Mesenteric fat pad (tissue), 1 donor: ENCODE measurements at places on chromosomes 11 and 22. TPM values are rescaled to one million over a fixed set of nuclear protein-coding genes. Genes with fewer than 3 reads are reported as not detected.

DNA sequence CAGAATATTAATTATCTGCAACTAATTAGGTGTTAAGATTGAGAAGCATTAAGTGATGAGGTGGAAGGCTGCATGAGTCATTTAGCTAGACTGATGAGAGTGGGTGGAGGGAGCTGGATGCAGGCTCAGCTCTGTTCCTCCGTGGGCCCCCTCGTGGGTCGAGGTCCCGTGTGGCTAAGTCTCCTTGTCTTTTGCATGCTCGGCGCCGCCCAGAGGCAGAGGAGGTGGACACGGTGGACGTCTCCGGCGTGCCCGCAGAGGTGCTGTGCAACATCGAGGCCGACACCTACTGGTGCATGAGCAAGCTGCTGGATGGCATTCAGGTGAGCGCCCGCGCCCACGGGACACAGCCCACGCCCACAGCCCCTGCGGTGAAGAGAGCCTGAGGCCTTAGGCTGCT lies 211.6 kb downstream of the TBC1D22A start:
- DNase-seq = peak; percentile 79

The LRP4 gene
- total RNA-seq = 3.1 TPM

The TRIM29 gene
- total RNA-seq = 1.3 TPM

DNA sequence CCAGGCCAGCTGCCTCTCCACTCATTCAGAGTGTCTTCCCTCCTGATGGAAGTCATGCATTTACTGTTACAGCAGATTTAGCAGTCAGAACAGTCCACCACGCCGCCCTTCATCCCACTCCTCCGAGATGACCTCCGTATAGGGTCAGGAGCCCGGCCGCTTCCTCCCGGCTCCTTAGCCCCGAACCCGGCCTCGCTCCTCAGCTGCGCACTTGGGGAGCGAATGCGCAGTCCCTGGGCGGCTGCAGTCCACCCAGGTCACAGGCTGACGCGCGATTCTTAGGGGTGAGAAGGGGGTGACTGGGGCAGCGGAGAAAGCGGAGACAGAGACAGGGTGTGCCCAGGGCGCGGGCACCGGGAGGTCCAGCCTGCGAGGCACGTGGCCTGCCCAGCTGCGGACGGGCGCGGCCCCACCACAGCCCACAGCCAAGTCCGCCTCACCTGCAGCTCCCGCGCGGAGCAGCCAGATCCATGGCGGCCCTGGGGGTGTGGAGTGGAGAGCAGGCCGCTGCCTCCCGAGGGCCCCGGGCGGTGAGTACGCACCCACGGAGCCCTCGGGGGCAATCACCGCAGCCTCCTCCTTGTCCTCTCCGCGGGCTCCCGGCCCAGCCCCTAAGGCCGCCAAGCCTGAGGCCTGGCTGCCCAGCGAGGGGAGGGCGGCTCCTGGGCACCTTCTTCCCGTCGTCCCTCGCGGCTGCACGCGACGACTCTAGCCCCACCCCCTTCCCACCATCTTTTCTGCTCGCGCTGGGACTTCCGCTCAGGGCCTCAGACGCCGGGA lies 286.6 kb downstream of the BRD1 start:
- peak; percentile 79 for DNase-seq

The FOLR2 gene
- 77.3 TPM for total RNA-seq

DNA sequence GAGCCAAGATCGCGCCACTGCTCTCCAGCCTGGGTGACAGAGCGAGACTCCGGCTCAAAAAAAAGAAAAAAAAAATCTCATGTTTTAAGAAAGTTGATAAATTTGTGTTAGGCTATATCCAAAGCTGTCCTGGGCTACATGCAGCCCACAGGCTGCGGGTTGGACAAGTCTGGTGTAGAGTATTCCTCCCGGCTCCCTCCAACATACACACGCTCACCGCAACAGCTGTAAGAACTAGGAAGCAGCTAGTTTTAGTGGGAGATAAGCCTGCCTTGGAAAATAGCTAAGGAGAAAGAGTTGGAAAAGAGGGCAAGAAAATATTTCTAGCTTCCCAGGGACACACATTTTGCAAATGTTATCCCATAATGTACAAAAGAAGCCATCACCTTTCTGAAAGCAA lies 46.6 kb downstream of the CELF1 start:
- DNase-seq = no peak

GRCh38 chr11:43951231-43951630 lies 8.8 kb downstream of the C11orf96 start:
- no peak for DNase-seq

DNA sequence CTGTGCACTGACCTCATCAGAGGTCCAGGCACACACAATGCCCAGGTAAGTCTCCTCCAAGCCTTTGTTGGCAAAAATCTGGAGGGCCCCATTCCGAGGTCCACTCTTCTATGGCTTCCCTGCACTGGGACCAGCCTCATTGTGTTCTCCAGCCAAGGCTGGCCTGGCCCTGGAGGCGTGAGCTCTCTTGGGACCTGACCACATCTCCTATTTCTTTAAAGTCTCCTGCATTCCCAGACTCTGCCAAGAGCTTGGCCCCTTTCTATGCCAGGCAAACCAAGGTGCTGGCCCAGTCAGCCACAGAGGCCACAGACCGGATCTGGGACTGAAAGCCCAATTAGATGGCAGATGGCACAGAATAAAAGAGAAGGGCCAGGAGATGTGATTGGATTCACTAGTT lies 55.1 kb downstream of the C11orf58 start:
- DNase-seq = no peak

DNA sequence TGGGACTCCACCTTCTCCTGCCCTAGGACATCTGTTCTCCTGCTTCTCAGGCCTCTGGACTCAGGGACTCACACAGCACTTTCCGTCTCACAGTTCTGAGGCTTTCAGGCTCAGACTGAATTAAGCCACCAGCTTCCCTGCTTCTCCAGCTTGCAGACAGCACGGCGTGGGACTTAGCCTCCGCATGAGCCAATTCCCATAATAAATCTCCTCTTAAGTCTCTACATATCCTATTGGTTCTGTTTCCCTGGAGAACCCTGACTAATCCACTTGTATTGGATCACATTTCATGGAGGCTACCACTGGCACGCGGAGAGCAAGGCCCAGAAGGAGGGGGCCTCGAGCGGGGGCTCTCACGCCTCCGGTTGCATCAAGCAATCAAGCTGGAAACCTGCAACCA lies 1313.6 kb downstream of the TBC1D22A start:
- DNase-seq = no peak

DNA sequence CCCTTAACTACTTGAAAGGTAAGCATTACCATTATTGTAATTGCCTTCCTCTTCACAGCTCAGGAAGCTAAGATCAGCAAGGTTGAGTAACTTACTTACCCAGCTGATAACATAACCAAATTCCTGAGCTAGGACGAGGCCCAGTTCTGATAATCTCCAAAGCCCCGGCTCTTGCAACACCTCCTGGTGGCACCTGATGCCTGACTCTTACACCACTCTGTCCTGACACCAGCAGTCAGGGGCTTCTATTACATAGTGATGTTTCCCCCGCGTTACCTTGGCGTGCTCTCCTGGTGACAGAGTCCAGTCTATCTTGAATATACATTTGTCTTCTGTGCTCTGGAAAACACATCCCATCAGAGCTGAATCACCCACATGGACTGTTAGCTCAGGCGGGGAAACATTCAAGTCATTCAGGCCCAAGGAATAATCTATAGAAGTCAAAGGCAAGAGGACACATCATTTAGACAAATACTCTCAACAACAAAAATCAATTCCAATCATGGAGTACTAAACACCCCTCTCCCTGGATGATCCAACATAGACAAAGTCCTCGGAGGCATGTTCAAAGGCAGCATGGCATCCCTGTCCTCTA lies 12.6 kb downstream of the JAML start:
- no peak for DNase-seq

GRCh38 chr11:7543302-7543701 lies 29.5 kb downstream of the PPFIBP2 start:
- DNase-seq = no peak

DNA sequence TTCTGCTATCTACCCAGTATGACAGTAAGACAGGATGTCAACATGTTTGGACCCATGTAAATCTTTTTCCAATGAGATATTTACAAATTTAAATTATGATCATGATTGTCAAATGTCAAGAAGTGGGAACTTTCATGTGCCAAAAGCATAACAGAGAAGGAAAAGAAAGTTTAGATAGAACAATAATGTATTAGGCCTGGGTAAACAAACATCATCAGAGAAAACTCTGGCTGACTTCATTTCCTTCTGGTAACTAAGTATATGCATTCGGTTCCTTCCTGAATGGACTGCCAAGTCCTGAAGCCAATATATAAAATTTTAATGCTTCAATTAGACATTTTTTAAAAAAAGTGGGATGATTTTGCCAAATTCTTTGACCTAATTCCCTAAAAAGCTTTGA lies 16.5 kb downstream of the RNF141 start:
- no peak for DNase-seq

GRCh38 chr22:48581205-48581766 lies 1246.4 kb downstream of the BRD1 start:
- no peak for DNase-seq

DNA sequence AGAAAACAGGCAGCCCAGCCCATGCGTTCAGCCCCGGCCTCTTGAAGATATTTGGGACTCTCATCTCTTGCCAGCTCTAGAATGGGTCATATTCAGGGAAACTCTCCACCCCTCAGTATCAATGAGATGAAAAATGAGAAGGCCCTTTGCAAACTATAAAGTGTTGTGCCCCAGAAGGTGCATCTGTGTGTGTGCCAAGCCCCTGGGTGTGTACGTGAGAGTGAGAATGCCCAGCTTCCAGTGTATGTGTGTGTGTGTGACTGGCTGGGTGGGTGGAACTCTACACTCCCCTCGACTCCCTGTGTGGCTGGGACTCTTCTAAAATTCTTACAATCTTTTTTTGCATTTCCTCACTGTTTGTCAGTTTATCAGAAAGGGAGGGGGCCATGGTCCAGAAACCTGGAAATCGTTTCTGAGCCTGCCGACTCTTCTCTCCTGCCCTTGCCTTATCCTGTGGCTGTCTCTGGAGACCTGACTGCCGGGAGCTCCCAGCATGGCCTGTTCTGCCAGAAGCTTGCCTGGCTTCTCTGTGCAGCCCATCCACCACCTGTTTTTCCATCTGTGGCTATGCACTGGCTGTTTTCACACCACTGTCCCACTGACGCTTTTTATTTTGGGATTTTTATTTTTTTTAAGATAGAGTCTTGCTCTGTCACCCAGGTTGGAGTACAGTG lies 1.2 kb downstream of the P2RY6 start:
- peak; percentile 65 for DNase-seq

DNA sequence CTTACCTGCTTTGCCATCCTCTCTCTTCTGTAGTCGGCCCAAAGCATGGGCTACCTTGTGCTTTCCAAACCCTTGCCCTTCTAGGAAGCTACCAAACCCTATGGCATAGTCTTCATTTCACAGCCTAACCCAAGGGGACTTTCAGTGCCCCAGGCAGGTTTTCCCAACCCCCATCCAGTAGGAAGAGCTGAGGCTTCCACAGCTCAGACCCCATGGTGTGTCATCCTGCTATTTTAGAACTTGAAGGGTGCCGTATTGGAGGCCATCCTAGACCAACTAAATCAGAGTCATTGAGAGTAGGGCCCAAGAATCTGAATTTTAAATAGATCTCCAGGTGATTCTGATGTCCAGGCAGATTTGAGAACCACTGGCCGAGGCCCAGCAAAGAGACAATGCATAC lies 31.9 kb upstream of the TUB start:
- no peak for DNase-seq

- no peak for DNase-seq
Measured at GRCh38 chr11:82527081-82527584, 206.5 kb downstream of the FAM181B start.

DNA sequence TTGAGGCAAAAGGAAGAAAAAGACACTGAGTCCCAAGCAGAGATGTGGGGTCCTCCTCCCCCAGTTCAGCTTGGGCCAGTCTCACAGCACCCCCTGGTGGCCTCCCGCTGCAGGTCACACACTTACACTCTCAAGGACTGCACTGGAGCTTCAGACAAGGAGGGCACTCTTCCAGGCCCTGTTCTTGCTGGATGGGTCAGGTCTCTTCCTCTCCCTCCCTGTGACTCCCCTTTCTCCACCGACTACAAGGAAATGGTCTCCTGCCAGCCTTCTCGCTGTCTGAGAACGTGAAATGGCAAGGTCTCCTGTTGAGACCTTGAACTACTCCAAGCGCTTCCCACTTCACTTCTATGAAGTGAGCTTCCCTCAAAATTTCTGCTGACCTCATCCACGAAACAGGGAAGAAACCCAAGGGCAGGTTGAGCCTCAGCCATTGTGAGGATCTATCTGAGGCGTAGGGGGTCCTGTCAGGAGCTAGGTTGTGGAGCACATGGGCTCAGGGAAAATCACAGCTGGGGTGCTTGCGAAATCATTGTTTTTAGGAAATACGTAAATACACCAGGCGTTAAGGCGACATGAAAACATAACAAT lies 11.2 kb upstream of the IGLL1 start:
- DNase-seq = no peak
